ENCODE measurements at places on chromosomes 6 and 20. TPM values are rescaled to one million over a fixed set of nuclear protein-coding genes. Genes with fewer than 3 reads are reported as not detected.

The PRRT1 gene
- 1.3 TPM for total RNA-seq

The HSPA1L gene
- 0.74 TPM for total RNA-seq

The DZANK1 gene
- 3.0 TPM for total RNA-seq

GRCh38 chr6:114195027-114195365 is 147.8 kb downstream of the HS3ST5 start:
- no peak overlapping the region for H3K4me3 ChIP-seq
- H3K27me3 ChIP-seq: no peaks in the 10 kb centered on the region
- no peak for DNase-seq
- H3K4me1 ChIP-seq: no peaks in the 10 kb centered on the region
- H3K27ac ChIP-seq: no peak overlapping the region

- peaks cover 32% of the 10 kb centered on the region for H3K4me1 ChIP-seq
- peak overlapping the region; percentile 59 for H3K27ac ChIP-seq
- H3K4me3 ChIP-seq: peak overlapping the region; percentile 95
- no peaks in the 10 kb centered on the region for H3K36me3 ChIP-seq
- no peaks in the 10 kb centered on the region for H3K27me3 ChIP-seq
These were observed 258 bp downstream of the PHF10 start for GRCh38 chr6:169723991-169724493.

- no peaks in the 10 kb centered on the region for H3K4me1 ChIP-seq
- H3K27me3 ChIP-seq: no peaks in the 10 kb centered on the region
- DNase-seq: no peak
- H3K36me3 ChIP-seq: no peaks in the 10 kb centered on the region
- H3K4me3 ChIP-seq: no peak overlapping the region
- H3K27ac ChIP-seq: no peak overlapping the region
These were observed 204.2 kb downstream of the GRIK2 start for GRCh38 chr6:101597693-101598092.

The SLC17A2 gene
- total RNA-seq: not detected

Data from endothelial cell of umbilical vein (primary cell).